ENCODE measurements at places on chromosomes 7 and 10.

GRCh38 chr7:136049818-136050461 lies 72.8 kb upstream of the MTPN start:
- no peak for DNase-seq

DNA sequence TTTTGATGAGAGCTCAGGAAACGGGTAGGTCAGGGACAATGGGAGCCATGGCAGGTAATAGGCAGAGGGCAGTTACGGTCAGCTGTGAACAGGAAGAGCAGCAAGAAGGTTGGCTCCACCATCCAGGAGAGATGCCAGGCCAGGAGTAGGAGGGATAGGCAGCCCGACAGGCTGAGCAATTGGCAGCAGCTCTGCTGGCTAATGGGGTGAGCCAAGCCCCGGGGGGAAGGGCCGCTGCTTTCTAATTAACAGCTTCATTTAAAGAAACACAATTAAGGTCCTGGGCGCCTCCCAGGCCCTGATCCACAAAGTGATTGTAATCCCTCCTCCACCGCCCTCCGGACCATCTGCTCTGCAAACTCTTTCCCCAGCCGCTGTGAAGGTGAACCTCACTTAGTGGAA lies 23.7 kb downstream of the SH2B2 start:
- no peak for DNase-seq

DNA sequence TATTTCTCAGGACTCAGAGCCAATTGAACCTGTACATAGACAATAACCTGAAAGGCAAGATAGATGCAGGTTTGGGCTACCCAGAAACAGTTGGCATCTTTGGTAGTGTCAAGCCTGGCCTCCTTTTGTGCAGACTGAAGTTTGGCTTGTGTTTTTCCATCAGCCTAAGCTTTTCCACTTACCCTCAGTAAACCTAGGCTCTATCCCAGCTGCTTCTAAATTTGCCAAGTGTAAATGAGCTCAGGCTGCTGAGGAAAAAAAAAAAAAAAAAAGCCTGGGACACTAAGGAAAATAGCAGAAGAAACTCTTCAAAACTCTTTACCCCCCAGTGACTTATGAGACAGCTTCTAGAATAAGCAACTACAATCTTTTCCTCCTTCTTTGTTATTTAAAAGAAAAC lies 316.3 kb upstream of the SORCS1 start:
- DNase-seq: no peak

GRCh38 chr7:137998250-137998649 lies 3.6 kb downstream of the CREB3L2 start:
- no peak for DNase-seq

DNA sequence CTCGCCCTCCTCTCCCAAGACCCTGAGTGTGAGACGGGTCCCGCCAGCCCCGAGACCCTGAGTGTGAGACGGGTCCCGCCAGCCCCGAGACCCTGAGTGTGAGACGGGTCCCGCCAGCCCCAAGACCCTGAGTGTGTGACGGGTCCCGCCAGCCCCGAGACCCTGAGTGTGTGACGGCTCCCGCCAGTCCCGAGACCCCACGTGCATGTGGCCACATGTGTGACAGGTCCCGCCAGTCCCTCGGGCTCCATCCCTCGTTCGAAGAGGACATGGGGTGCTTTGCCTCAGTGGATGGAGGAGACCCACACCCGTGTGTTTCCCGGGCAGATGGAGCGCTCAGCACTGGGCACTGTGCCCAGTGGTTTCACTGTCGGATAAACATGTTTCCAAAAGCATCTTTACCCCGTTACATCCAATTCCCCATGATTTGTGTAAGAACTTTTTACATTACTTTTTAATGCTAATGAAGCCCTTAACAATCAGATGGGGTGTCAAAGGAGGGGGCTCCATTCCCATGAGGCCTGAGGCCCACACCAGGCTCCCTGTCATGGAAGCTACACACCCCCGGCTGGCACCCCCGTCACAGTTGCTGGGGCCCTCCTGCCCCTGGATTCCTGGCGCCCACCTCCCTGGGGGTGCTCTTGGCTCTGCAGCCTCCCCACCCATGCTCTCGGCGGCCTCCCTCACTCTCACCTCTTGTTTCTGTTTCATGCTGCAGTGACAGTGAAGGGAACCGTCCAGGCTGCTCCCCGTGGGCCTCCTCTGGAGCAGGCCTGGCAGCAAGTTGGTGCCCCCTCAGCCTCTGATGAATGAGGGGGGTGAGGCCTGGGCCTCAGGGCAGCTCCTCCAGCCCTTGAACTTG lies 48.5 kb upstream of the CFAP46 start:
- DNase-seq: no peak

GRCh38 chr10:5194431-5194830 lies 2.2 kb upstream of the AKR1C4 start:
- no peak for DNase-seq

DNA sequence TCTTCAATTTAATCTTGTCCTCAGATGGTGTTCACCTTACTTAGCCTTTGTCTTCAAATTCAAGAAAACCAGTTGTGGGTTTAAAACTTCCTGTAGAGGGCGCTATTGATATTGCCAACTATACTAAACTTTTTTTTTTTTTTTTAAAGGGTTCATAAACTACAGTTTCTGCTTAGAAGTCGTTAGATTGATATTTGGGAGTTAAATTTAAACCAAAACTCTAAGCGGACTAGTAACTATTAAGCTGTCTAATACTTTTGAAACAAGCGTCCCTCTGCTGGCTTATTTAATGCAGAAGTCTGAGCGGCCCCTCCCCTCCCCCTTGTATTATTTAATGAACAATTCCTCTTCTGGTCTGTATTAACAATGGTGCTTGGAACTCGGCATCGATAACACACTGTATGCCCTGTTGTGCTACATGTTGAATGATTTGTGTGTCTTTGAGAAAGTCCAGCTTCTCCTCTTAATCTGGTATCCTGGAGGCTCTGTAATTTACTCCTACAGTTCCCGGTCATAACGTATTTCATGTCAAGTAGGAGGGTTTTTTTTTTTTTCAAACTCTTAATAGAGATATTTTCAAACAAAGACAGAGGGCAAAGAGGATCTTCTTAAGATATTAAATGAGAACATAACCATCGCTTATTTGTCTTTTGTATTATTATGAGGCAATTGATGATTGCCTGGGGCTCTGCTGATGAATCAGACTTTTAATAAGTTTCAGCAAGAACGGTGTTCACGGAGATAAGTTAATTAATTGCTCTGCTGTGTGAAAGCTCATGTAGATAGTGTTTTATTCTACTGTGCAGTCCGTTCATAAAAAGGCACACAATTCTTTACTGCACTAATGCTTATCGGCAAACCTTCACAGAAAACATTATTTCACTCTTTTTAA lies 22.6 kb upstream of the CREB5 start:
- peak; percentile 19 for DNase-seq

DNA sequence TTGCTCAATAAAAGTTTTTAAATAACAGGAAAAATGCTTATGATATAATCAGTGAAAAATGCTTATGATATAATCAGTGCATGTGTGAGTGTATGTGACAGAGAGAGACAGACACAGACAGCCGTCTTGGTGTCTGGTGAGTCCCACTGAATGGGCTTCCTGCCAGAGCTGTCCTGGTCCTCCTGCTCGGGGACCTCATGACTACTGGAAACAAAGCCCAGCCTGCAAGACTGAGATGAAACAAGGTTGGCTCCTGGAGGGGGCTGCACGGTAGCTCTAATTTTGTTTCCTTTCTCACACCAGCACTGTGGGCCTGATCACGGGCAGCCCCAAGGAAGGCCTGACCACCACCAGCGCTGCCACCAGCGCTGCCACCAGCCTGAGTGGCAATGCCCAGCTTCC lies 57.3 kb downstream of the NRP1 start:
- DNase-seq: no peak

DNA sequence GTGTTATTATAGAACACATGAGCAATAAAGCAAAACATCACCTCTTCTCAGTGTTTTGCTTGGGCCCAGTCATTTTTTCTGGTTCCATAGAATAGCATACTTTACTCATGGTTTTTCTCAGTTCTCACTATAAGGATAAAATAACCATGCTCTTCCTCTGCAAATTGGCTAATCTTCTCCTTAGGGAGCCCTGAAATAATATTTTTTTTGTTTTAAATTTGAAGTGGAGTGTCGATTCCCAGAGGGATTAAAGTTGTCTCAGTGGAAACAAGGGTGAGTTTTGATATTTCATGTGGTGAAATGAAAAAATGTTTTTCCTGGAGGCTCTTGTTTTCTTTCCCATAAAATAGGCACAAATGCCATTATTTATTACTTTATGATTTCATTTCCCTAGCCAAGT lies 127.3 kb downstream of the NOC3L start:
- DNase-seq: no peak
